ENCODE measurements at places on chromosomes 11 and 22.

DNA sequence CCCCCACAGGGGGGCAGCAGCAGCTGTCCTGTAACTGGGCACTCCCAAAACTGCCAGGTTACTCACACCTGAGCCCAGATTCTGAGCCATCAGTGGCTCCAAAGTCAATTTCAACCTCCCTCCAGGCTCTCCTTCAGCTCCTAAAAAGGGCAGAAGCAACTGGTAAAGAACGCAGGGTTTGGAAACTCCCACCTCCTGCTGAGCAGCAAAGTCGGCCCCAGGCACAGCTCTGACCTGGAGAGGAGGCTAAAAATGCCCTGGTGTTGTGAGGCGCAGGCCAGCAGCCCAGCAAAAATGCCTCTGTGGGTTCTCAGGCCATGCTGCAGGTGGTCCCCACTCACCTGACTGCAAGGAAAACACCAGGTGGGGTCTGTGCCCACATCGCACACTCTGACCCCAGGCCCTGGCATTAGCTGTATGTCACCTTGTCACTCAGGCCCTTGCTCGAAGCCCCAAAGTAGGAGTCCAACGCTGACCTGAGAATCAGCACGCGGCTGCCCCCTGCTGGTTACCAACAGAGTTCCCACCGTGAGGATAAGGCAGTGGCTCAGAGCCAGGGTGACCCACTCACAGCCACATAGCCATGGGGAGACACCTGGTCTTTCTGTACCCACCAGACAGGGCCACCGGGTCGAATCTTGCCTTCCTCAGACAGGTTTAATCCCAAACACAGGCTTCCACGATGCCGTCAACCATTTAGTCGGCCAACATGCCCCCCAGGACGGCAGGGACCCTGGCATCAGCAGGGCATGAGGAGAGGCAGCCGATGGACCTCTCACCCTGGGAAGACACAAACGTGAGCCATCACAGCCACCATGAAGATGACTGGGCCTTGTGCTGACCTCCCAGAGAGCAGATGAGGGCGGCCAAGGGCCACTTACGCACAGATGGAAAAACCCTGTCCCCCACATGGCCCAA, 11.1 kb downstream of the POLR3H start:
- DNase-seq = peak; percentile 85

GRCh38 chr22:48806227-48806781, 1021.4 kb downstream of the BRD1 start:
- DNase-seq = no peak

GRCh38 chr11:10322830-10323792, 18.2 kb downstream of the ADM start:
- DNase-seq = peak; percentile 77

DNA sequence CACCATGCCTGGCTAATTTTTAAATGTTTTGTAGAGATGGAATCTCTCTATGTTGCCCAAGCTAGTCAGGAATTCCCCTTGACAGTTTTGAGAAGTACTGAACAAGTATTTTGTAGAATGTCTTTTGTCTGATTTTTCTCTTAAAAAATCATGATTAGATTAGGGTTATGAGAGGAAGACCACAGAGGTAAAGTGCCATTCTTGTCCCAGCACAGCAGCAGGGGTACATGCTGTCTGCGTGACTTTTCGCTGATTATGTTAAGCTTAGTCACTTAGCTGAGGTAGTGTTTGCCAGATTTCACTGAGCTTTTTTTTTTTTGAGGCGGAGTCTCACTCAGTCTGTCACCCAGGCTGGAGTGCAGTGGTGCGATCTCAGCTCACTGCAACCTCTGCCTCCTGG, 13.6 kb upstream of the NUP160 start:
- no peak for DNase-seq

GRCh38 chr11:11262171-11262920, 90.7 kb downstream of the CSNK2A3 start:
- DNase-seq = no peak

DNA sequence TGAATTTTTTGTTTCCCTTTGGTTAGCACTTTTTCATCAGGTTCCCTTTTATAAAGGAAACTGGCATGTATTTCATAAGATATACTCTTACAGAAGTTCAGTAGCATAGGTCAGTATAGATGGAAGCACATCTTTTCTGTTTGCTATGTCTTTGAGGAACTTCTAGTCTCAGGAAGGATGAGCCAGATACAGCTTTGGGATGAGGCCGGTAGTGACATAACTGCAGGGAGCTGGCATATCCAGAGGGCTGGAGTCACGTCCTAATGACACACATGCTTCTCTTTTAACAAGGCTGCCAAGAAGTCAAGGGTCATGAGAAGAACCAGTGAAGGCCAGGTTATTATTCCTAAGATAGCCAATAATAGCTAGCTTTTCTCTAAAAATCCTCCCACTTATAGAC, 33.3 kb upstream of the ADSL start:
- DNase-seq = no peak

DNA sequence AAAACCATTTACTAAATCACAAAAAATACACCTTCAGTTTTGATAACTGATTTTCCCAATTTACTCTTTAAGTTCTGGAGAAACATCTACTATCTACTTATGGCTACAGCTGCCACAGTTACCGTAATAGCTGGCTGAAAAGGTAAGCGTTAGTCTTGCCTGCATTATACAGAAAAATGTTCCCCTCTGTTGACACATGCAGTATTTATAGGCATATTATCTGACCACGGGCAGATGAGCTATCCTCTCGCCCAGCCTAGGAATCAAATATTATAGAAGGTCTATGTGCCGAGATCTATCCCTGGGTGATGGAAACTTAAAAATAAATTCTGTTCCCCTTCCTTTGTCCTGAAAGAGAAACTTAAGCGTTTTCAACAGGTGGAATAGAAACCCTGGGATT, 283.8 kb downstream of the CADM1 start:
- no peak for DNase-seq

DNA sequence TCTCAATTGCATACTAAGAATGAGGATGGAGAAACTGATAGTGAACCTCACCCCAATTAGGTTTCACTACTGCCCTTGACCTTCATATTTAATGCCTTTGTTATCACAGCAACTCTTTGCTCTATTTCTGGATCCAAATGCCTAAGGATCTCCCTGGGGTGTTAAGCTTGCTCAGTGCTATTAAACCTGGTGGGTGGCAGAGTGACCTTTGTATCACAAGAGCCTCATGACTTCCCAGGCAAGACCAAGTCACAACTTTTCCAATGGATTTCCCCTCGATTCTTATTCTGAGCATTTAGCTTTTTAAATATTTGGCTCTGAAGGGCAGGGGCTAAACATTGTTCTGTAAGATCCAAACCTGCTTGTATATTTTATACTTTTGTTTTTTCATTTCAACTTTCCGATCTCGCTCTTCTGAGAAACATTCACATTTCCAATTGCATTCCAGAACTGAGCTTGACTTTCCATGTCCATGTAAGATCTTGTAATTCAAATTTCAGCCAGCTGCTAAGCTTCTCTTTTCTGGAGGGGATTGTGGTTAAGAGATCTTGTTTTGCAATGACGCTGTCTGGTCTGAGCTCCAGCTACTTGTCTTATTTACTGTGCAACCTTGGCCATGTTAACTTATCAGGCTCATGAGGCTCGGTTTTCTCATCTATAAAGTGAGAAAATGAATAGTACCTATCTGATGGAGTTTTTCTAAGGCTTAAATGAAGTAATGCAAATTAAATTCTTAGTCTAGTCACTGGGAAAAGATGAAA, 6.4 kb upstream of the EHF start:
- DNase-seq = no peak

- no peak for DNase-seq
These were observed 413.6 kb downstream of the CTTN start for GRCh38 chr11:70811915-70812314.

GRCh38 chr22:30743257-30744020, 48.8 kb downstream of the OSBP2 start:
- no peak for DNase-seq

DNA sequence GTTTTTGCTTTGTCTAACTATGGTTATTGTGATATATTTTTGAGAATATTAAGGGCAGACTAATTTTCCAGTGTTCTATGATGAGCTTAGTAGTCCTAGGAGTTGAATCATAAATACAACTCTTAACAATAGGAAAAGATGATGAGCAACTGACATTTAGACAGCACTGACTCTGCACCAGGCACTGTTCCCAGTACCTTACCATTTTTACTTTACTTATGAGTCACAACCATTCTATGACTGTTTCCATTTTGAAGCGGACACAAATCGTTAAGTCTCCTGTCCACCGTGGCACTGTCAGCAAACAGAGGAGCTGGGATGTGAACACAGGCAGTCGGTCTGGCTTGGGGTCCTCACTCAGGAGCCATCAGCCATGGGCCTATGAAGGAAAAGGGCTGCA, 3.4 kb upstream of the SCGB2A2 start:
- DNase-seq = no peak

DNA sequence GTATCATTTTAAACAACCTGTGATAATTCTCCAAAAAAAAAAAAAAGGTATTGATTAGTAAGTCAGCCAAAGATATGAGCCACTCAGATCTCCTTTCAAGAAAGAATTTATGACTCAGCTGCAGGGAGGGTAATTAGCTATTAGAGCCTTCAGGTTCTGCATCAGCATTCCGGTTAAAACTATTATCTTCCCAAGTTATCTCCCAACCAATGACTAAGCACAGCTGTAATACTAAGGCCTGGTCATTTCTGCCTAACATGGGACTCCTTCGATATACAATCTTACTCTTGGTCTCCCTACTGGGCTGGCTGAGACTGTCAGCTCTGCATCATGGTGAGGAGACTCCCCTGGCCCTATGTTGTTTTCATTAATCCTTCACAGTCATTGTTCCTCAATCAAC, 60.4 kb downstream of the SBF2 start:
- no peak for DNase-seq

- peak; percentile 46 for DNase-seq
These were observed 1.3 kb downstream of the NAP1L4 start for GRCh38 chr11:2990617-2991451.

- peak; percentile 54 for DNase-seq
These were observed 167.0 kb downstream of the BUD13 start for GRCh38 chr11:116605543-116606459.

DNA sequence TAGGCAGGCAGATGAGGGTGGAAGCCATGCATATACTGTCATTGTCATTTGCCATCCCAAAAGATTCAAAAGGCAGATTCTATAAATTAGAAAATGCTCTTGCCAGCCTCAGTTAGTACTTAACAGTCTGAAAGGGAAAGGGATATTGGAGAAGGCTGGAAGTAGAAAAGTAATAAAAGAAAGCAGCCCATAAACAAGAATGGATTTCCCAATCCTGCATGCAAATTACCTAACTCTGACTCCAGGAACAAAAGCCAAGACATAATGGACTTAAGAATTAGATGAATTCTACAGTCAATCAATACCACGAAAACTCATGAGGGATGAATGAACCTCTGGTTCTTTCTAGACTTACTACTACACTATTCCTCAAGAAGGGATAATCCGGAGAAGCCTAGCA, 5.9 kb downstream of the PAK1 start:
- no peak for DNase-seq

All from coronary artery (tissue), 2 donors.